Stimulated activated CD4-positive, alpha-beta T cell treated with anti-CD3 and anti-CD28 coated beads, Interleukin-1b, Interleukin-23, amount 100 ng/mL, for 1 hour (primary cell): ENCODE measurements at places on chromosomes 3 and 15.

GRCh38 chr3:169676925-169677537 is 13.5 kb upstream of the MECOM start:
- DNase-seq: no peak

DNA sequence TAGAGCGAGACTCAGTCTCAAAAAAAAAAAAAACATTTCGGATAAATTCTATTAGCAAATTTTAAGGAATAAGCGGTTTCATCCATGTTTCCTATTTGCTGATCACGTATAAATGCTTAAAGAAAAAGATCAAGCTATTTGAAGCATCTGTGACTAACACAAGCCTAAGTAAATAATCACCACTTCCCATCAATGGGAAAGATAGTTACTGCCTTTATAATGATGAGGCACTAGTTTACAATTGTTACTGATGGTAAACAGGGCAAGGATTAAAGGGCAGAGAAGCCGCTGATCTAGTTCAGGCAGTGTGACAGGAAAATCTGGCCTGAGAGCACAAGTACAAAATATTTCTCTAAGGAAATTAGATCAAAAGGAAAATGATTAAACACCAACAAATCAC is 13.7 kb downstream of the CLPX start:
- no peak for DNase-seq

DNA sequence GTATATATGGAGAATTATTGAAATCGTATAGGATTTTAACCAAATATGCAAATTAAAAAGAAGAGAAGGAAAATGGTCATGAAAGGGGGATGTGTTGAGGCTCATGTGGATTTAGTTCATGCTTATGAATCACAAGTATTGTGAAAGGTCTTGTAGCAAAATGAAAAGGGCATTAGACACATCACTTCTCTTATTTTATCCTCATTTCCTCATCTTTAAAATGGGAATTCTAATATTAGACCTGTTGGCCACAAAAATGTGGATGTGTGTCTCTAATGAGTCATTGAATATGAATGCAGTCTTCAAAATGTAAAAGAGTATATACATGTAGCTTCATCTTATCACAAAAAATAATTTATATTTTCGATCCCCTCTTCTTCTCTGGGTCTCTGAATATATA is 14.9 kb upstream of the ALCAM start:
- no peak for DNase-seq

DNA sequence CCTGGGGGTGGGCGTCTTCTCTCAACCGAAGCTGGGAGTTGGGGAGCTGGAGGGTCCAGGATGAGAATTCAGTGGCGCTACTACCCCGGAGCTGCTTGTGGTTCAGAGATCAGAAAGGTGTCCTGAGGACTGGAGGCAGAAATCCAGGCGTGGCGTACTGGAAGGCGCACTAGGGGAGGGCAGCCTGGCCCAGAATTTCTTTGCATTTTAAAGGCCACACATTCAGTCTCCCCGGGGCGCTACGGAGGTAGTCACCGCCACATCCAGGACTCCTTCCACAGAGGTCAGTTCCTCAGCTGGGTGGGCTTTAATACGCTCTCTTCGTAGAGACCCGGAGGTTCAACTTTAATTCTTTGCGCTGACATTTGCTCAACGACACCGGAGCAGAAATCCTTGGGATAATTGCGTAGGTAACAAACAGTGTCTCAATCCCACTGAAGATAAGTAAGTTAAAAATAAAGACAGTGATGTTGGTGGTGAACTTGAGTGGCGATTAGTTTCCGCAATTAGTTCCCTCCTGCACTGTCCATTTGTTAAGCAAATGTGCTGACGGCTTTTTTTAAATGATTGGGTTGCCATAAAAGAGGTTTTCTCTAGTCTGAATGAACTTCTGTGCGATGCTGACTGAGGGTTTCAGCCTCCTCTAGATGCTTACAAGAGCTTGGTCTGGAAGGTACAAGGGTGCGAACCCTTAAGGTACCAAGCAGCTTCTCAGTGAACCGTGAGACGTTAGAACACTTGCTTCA is 535 bp downstream of the MCTP2 start:
- DNase-seq: no peak

DNA sequence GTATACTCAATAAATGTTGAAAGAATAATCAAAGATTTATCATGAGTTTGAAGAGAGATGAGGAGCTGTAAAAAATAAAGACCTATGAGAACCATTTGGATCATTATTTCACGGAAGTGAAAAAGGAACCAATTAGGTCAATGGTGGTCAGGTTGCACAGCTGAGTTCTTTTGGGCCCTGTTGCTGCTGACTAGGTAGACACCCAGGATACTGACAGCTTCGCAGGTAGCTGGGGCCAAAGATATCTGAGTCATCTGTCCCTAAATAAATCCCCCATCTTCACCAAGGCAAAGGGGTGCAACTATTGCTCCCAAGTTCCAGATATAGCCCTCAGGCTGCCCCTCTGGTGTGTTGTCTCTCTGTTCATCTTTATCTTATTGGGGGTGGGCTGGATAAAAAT is 5.0 kb upstream of the ARL14 start:
- no peak for DNase-seq
